ENCODE measurements at places on chromosomes 6 and 20.

DNA sequence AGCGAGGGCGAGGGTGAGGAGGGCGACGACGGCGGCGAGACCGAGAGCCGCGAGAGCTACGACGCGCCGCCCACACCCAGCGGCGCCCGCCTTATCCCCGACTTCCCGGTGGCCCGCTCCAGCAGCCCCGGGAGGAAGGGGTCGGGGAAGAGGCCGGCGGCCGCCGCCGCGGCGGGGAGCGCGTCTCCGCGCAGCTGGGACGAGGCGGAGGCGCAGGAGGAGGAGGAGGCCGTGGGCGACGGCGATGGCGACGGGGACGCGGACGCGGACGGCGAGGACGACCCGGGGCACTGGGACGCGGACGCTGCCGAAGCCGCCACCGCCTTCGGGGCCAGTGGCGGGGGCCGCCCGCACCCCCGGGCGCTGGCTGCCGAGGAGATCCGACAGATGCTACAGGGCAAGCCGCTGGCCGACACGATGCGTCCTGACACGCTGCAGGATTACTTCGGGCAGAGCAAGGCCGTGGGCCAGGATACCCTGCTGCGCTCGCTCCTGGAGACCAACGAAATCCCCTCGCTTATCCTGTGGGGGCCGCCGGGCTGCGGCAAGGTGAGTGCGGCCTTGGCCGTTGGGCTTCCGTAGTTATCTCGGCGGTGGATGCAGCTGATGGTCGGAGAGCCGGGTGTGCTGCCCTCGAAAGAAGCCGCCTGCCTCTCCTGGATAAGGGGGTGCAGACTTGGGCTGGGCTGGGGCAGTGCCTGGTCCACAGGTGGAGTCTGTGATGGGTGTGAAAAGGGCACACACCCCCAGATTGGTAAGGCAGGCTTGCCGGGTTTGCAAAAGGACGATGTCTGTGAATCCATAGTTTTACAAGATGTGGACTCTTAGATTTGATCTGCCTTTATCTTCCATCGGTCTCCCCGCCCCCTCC is 938 bp downstream of the WRNIP1 start:
- no peak for DNase-seq

GRCh38 chr20:50574586-50574985 is 64.4 kb downstream of the PTPN1 start:
- DNase-seq = no peak

DNA sequence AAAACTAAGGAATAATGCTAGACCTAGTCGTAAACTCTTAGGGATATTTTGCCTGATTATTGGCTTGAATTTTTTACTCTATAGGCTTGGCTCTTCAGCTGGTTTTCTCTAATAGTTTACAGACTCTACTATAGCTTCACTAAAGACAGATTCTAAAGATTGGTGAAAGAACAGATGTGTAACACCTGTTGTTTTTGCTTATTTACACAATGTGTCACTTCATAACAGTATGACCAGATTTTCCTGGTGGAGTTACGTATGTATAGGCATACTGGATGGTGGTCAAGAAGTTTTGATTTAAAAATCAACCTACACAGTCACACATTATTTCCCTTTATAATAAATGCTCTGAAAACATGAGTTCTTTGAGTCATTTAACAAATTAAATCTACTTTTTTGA is 4.8 kb downstream of the COL19A1 start:
- no peak for DNase-seq

GRCh38 chr6:113979937-113980336 is 9.0 kb upstream of the HDAC2 start:
- DNase-seq = no peak

GRCh38 chr6:162177746-162178145 is 549.8 kb downstream of the PRKN start:
- DNase-seq = no peak

- DNase-seq = no peak
Measured at GRCh38 chr6:117444600-117444999, 18.9 kb upstream of the ROS1 start.

GRCh38 chr20:64244281-64244805 is 11.2 kb upstream of the PCMTD2 start:
- no peak for DNase-seq

GRCh38 chr6:5904532-5904931 is 102.2 kb downstream of the NRN1 start:
- no peak for DNase-seq

DNA sequence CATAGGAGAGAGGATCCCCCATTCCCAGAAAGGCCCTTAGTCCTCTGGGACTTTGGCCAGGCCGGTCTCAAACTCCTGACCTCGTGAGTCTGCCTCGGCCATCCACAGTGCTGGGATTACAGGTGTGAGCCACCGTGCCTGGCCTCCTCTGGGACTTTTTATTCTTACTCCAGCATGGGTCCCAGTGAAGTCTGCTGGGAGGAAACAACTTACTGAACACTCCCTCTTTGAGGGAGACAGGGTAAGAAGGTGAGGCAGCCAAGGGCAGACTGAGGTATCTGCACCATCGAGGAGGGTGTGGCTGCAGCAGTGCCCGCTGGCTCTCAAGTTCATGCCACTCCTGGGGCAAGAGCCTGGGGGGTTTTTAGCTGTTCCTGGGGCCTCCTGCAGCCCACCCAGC is 2.4 kb downstream of the BAK1 start:
- DNase-seq = no peak

DNA sequence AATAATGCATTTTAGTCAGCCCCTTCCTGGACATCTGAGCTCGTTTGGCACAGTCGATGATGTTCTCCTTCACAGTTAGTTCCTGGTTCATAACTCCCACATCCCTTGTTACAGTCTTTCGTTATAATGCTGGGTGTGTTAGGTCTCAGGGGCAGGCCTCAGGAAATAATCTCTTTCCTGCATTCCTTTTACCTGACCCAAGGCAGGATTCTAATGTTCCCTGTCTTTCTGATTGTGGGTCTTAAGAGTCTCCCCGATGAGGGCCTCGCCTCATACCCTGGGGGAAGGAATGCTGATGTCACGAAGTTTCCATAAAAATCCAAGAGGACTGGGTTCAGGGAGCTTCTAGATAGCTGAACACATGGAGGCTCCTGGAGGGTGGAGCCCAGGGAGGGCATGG is 104.0 kb upstream of the CARMIL1 start:
- DNase-seq = no peak

DNA sequence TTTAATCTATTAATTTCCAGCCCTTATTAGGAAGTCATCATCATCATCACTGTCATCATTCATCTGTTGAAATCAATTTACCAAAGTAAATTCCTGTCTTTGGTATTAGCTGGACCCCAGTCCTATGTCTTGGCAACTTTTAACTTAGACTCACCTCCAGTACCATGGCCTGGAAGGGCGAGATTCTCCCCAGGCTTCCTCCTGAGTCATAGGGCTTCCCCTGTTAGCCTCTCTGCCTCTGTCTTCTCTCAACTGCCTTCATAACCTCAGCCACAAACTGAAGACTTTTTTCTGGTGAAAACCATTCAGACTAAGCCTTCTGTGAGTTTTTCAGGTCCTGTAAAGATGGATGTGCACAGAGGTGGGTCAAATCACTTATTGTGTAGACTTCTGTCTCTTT is 95.0 kb downstream of the NKAIN2 start:
- no peak for DNase-seq

DNA sequence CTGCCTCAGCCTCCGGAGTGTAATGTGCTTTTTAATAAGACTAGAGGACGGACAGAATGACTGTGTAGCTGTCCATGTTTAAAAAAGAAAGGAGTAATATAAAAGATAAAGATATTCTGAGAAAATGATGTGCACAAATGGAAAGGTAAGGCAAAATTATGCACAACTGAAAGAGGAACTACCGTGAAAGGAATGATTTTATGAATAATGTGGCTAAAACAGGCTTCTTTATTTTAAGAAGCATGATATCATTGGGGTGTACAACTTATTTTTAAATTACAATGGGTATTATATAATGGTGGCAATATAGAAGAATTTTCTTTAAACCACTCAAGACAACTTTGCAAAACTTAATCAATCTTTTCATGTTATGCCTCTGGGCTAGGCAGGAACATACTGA is 78.1 kb downstream of the FIG4 start:
- DNase-seq = no peak

GRCh38 chr6:36851149-36851614 is 11.9 kb upstream of the CPNE5 start:
- DNase-seq = peak; percentile 34

DNA sequence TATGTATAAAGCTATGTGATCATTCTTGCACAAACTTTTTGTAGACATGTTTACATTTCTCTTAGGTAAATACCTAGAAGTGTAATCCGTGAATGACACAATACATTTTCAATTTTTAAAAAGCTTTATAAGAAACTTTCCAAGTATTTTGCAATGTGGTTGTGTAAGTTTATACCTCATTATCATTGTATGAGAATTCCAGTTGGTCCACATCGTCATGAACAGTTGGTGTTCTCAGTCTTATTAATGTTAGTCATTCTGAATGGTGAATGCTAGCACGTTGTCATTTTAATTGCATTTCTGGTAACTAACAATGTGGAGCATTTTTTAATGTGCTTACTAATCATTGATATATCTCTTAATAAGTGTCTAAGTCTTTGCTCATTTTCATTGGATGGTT is 116.5 kb upstream of the F13A1 start:
- no peak for DNase-seq

GRCh38 chr20:2700913-2701620 is 8.5 kb downstream of the EBF4 start:
- no peak for DNase-seq

GRCh38 chr6:41164551-41165120 is 1.7 kb upstream of the TREM2 start:
- no peak for DNase-seq

GRCh38 chr6:7938562-7939183 is 28.1 kb upstream of the TXNDC5 start:
- DNase-seq = no peak

- no peak for DNase-seq
Measured at GRCh38 chr20:10902174-10902573, 228.4 kb upstream of the JAG1 start.

DNA sequence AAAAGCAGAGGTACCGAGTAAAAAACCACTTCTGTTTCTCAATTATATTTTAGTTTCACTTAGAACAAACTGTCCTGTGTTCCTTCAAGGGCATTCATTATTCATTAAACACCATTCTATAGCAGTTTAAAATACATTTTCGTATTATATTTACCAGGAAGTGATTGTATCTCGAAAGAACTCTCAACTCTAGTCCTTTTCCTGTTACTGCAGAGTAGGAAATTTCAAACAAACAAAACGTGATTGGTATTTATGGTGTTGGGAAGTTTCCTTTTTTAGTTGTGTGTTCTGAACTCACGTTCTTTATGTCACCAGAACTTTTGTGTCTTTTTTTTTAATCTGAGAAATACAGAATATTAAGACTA is 139.5 kb upstream of the BTBD3 start:
- no peak for DNase-seq

DNA sequence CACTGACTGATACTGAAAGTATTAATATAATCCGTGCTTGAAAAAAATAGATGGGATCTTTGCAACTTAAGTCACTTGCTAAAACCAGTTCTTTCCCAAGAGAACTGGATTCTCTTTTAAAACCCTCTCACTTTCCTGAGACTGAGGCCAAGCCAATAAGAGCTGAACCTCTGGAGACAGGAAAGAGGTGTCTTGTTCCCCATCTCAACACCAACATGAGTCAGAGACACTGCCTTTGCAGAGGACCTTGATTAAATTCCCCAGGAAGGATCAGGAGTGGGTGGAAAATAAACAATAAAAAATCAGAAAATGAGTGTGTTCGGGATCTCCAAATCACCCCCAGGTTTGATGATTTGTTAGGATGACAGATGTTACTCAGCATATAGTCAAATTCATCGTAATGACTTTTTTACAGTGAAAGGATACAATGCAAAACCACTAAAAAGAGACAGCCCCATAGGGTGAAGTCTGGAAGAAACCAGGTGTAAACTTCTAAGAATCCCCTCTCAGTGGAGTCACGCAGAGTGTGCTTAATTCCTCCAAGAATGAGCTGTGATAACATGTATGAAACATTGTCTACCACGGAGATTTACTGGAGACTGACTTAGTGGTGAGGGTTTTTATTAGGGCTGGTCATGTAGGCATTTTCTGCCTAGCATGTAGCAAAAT is 122.8 kb upstream of the BEND3 start:
- peak; percentile 52 for DNase-seq

Data from non-pigmented ciliary epithelial cell (primary cell).